Stimulated activated CD4-positive, alpha-beta T cell treated with anti-CD3 and anti-CD28 coated beads, TNF-alpha, amount 100 ng/mL, for 4 hours (primary cell): ENCODE measurements at places on chromosomes 7 and 10.

DNA sequence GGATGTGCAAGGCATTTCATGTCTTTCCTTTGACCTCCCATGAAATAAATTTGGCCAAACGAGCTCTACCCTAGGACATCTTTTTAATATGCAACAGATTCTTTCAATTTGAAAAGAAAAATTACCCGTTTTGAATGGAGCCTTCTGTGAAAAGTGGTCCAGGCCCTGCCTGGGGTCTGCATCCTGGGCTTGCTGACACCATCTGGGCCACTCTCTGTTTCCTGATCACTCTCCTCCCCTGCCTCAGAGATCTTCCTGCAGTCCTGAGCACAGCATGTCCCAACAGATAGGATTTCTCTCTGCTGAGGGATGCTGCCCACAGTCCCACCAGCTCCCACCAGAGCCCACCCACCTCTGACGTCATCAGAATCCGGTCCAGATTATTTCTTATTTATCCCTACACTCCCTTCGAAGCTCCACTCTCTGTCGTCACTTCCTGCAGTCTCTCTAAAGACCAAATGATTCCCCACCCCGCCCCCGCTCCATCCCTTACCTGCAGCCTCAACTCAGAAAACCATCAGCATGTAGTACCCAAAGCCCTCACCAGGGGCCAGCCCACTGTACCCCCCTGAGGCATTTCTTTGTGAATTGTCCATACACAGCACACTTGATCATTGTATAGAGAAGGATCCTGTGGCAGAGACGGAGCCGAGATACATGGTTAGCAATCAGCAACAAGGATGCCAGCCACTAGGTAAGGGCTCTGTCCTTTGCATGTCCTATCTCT is 192.1 kb upstream of the MGMT start:
- no peak for DNase-seq

GRCh38 chr7:92304406-92304893 is 58.7 kb downstream of the ANKIB1 start:
- no peak for DNase-seq

- no peak for DNase-seq
These were observed 17.0 kb upstream of the INSIG1 start for GRCh38 chr7:155280446-155281397.

DNA sequence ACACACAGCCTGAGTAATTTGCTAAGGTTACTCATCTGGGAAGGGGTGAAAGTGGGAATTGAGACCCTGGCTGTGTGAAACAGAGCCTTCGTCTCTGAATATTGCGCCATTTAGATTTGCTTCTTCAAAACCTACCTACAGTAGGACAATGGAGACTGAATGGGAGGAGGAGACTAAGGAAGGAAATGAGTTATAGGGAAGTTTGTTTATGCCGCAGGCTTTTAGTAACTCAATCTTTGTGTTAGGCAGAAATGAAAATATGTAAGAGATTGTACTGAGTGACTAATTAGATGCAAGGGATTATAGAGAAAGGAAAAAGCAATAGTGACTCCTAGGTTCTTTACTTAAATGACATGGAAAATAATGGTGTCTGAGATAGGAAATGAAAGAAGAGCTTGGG is 80.2 kb downstream of the KCND2 start:
- DNase-seq, result no peak

GRCh38 chr10:680745-681144 is 8.7 kb downstream of the DIP2C start:
- DNase-seq, result no peak

GRCh38 chr7:17071866-17072265 is 190.1 kb upstream of the AGR3 start:
- no peak for DNase-seq
